ENCODE measurements at places on chromosomes 2 and 18.

DNA sequence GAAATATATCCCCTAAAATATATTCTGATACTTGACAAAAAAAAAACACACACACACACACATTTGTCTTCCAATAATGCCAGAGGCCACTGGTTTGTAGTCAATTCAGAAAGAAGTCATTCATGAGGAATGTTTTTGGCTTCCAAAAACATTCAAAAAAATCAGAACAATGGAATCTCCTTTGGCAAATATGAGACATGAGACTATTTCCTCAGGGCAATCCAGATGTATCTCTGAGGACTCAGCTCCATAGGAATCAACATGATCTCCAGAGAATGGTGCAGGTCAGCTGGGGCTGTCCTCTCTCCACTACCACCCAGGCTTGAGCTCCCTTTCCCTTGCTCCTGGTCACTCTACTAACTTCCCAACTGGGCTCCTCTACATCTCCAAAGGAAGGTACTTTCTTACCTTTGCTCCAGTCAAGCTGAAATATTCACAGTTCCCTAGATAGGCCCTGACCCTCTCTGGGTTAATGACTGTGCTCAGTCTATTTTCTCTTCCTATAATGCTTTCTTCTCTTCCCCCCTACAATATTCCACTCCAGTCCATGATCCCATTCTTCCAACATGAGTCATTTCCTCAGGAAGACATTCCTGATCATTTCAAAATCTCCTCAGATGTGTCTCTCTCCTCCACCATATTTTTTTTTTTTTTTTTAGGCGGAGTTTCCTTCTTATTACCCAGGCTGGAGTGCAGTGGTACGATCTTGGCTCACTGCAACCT, 145.3 kb downstream of the C1D start:
- no peak for DNase-seq
- H3K4me1 ChIP-seq, result no peaks in the 10 kb centered on the region
- H3K36me3 ChIP-seq, result no peaks in the 10 kb centered on the region

DNA sequence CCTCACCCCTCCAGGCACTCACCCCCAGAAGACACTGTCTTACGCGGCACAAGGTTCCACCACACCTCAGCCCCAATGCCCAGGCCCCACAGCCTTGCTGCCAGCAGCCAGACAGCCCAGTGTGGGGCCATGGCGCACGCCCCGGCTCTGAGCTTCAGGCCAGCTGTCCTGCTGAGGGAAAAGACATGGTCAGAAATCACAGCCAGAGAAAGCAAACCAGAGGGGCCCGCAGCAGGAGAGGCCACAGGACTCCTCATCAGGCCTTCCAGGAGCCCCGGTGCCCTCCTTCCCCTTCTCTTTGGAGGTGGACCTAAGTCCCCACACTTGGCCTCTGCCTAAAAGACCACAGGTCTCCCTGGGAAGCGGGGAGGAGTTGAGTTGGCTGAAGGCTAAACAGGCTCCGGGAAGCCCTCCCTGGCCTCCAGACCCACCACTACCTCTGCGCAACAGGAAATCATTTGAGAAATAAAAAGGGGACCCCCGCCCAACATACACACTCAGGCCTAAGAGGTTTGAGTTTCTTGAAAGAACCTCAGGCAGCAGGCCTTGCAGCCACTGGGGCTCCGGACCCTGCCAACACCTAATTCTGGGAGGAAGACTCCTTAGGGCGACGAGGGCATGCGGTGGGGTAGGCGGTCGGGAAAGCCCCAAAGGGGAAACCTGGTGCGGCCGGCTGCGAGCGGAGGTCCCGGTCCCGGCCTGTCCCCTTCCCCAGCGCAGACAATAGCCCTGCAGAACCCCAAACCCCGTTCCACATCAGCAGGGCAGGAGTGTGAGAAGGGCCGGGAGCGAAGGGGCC, 1.9 kb downstream of the SEMA4C start:
- no peak overlapping the region for H3K27ac ChIP-seq
- peaks cover 12% of the 10 kb centered on the region for H3K4me1 ChIP-seq
- DNase-seq, result no peak

- no peak overlapping the region for H3K4me3 ChIP-seq
- no peaks in the 10 kb centered on the region for H3K4me1 ChIP-seq
- H3K36me3 ChIP-seq, result no peaks in the 10 kb centered on the region
- H3K27ac ChIP-seq, result no peak overlapping the region
- DNase-seq, result no peak
- no peaks in the 10 kb centered on the region for H3K27me3 ChIP-seq
Observed at GRCh38 chr2:52253416-52253980, 1221.6 kb upstream of the NRXN1 start.

DNA sequence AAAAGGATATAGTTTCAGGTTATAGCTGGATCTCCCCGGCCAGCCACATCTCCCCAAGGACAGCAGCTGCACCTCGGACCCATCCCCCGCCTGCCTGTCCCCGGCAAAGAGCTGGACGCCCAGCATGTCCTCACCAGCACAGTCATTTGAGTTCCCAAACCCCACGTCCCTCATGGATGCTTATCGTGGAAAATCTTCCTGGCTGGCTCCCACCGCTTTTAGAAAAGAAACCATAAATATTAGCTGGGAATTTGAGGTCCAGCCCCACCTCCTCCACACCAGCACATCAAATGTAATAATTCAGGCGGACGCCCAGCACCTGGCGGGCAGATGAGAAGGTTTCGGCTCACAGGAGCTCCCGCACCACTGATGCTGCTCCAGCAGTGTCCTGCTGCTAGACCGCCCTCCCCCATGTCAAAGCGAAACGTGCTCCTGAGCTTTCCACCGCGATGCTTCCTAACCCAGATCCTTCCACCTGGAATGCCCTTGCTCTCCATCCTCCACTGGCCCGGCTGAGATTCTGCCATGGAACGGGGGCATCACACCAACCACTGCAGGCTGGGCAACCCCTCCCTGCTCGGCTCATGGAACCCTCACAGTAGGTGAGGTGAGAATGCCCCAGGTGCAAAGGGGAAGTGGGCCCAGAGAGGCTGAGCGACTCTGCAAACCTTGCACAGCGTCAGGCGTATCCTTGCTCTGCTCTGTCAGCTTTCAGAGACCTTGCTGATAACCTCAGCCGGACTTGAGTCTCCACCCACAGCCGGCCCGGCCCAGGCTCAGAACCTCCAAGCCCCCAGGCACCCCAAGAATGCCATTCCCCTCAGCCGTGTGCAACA, 71.5 kb upstream of the GPC1 start:
- no peak overlapping the region for H3K4me3 ChIP-seq
- peaks cover 2% of the 10 kb centered on the region for H3K27me3 ChIP-seq
- H3K36me3 ChIP-seq, result peaks cover 6% of the 10 kb centered on the region
- DNase-seq, result no peak
- H3K27ac ChIP-seq, result no peak overlapping the region
- H3K4me1 ChIP-seq, result peaks cover 4% of the 10 kb centered on the region

GRCh38 chr2:38925982-38926381, 36.3 kb downstream of the ARHGEF33 start:
- H3K27ac ChIP-seq, result no peak overlapping the region
- peaks cover 1% of the 10 kb centered on the region for H3K27me3 ChIP-seq
- DNase-seq, result no peak
- H3K4me1 ChIP-seq, result peaks cover 4% of the 10 kb centered on the region

Data from memory B cell (primary cell).